ENCODE measurements at places on chromosomes 2 and 18. TPM values are rescaled to one million over a fixed set of nuclear protein-coding genes. Genes with fewer than 3 reads are reported as not detected.

SUMO1 gene
- total RNA-seq: 32.8 TPM

C2orf80 gene
- not detected for total RNA-seq

CCDC68 gene
- 1.4 TPM for total RNA-seq

KCNG3 gene
- total RNA-seq: 0.78 TPM

DNA sequence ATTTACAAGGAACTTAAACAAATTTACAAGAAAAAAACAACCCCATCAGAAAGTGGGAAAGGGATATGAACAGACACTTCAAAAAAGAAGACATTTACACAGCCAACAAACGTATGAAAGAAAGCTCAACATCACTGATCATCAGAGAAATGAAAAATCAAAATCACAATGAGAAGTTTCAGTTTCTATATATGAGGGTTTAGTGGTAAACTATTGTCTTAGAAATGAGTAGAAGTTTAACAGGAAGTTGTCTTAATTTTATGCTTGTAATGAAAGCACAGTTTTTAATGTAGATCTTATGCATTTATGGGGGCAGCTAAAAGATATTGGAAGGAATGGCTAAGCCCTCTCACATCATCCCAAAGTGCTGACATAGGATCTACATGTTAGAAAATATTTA lies 325.4 kb downstream of the ERBB4 start:
- DNase-seq: no peak

- no peak for DNase-seq
These were observed 10.1 kb upstream of the GRHL1 start for GRCh38 chr2:9941196-9941995.

GRCh38 chr18:9947248-9947647 lies 33.4 kb downstream of the VAPA start:
- no peak for DNase-seq

DNA sequence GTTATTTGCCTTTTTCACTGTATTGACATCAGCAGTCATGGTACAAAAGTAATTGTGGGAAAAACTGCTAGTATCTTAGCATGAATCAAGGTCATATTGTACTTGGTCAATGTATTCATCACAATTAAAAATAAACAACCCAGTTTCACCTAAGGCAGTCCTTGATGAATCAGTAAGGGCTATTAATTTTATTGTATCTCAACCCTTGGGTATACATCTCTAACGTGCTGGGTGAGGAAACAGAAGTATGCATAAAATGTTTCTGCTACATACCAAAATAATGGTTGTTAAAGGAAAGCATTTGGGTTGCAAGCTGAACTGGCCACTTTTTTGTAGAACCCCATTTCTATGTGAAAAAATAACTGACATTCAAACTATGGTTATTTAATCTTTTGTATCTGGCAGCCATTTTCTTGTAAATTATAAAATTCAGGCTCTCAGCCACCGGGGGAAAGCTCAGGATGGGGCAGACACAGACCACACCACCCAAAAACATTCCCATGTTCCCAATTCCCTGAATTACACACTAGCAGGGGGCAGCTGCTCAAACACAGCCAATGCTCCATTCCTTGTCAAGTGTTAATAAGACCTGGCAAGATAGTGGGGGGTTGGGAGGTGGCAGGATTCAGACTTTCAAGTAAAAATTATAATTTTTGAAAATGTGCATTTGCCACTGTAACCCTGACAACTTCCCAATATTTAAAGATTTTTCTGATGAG lies 49.3 kb downstream of the OLA1 start:
- DNase-seq: no peak

DNA sequence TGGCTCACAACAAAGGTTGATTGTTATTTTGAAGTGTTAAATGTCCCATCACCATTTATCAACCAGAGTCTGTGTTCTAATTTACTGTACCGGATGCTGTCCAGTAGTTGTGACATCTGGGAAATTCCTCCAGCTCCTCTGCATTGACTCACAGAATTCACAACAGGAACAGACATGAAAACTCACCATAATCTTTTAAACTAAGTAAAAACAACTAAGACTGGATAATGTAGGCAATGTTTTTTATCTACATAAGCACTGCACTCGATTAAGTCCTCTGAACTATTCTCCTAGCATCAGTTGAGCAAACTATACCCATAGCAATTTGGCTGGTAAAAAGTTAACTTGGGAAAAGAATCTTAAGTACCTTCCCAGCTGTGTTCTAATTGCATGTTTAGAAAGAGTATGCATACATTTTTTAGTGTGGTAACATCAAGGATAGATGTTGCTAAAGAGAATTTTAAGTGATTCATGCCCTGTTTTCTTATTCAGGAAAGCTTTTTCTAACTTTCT lies 42.9 kb upstream of the MYO1B start:
- no peak for DNase-seq

DNA sequence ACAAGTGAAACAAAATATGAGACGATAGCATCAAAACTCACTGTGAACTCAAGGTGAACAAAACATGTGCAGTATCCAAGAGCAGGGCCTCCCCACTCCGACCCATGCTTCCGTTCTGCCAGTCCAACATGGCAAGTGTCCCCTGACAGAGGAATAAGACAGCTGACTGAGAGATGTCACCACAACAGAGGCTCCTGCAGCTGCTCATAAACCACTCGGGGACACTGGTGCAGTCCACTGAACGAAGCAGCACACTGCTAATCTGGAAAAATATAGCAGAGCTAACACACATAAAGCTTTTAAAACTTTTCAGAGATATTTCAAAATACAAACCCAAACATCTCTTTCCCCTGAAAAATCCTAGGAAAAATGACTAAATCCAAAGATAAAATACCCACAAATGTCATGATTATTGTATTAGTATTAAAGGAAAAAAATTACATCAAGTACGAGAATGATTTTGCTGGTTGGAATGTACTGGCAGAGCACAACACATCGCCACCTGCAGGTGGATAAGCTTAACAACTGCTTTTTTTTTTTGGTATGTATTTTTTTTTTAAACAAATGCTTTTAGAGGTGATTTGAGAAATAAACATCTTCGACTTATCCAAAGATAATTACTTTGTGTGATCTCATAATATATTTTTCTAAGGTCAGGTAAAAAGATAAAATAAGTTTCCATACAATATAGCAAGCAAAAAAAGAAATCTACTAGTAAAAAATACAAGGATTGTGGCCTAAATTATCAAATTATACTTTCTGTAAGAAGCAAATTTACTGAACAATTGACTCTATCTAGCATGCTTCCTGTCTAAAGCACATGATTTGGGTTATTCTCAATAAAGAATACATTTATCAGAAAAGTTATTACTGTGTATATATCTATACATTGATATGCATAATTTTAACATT lies 18.6 kb downstream of the THADA start:
- no peak for DNase-seq

GRCh38 chr2:181104512-181105115 lies 124.2 kb downstream of the UBE2E3 start:
- DNase-seq: no peak

All from pancreas (tissue), 10 donors.